ENCODE measurements at places on chromosomes 5 and 9. TPM values are rescaled to one million over a fixed set of nuclear protein-coding genes. Genes with fewer than 3 reads are reported as not detected.

The RIOK2 gene
- total RNA-seq, result 10.4 TPM

The ADRB2 gene
- 2.6 TPM for total RNA-seq

The ZNF879 gene
- 2.4 TPM for total RNA-seq

The LCN9 gene
- total RNA-seq, result not detected

The CEL gene
- 0.58 TPM for total RNA-seq

The SLC25A2 gene
- 0.29 TPM for total RNA-seq

The COL23A1 gene
- total RNA-seq, result not detected

The ECM2 gene
- not detected for total RNA-seq

The PCDHA9 gene
- total RNA-seq, result not detected

The GAPT gene
- total RNA-seq, result not detected

The AK8 gene
- 0.14 TPM for total RNA-seq

The ADAMTS6 gene
- total RNA-seq, result 12.1 TPM

The HAPLN1 gene
- 0.07 TPM for total RNA-seq

The MAMDC4 gene
- total RNA-seq, result 4.8 TPM

The PFN3 gene
- not detected for total RNA-seq

The AGXT2 gene
- total RNA-seq, result not detected

Measured in epithelial cell of proximal tubule (primary cell).